ENCODE measurements at places on chromosomes 16 and 17.

- no peak for DNase-seq
These were observed 732 bp upstream of the EXOSC6 start for GRCh38 chr16:70252355-70252988.

- DNase-seq: peak; percentile 49
These were observed at the start of gene SCNN1B for GRCh38 chr16:23302045-23302956. SCNN1B (plus strand) TSS chr16:23302302; CDS start chr16:23348600, 46,298 bp downstream.

DNA sequence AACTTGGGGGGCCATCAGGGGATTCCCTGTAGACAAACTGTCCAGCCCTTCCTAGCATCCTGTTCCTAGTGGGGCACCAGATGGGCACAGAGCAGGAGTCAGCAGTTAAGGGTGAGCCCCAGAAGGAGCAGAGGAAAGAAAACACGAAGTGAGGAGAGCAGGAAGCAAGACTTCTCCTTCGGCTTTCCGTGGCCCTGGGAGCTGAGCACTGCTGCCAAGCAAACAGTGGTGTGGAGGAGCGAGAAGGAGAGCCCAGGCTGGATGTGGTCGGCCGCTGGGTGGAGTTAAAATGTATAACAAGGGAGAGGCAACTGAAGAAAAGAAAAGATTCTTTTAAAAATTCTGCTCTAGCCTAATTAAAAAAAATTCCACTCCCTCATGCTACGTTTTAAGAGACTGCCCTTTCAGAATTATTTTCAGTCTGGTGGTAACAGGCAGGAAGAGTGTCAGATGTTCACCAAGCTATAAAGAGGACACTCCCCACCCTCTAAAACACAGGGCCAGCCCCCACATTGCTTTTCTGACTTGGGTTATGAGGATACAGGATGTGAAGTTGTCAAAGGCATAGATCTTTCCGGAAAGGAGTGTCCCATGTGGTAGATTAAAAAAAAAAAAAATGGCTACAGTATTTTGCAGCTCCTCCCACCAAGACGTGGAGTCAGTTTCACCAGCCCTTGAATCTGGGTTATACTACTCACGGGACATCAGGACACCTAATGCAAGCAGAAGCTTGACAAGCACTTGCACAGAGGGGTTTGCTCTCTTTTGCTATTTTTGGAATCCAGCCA, 74.9 kb upstream of the ZFHX3 start:
- DNase-seq: no peak

GRCh38 chr16:11232852-11233726, 22.9 kb downstream of the SOCS1 start:
- no peak for DNase-seq

GRCh38 chr17:2084766-2085647, 30.1 kb downstream of the HIC1 start:
- no peak for DNase-seq

GRCh38 chr16:89765292-89765830, 44.0 kb downstream of the ZNF276 start:
- DNase-seq: no peak

GRCh38 chr16:77344341-77344740, 90.5 kb downstream of the ADAMTS18 start:
- no peak for DNase-seq

DNA sequence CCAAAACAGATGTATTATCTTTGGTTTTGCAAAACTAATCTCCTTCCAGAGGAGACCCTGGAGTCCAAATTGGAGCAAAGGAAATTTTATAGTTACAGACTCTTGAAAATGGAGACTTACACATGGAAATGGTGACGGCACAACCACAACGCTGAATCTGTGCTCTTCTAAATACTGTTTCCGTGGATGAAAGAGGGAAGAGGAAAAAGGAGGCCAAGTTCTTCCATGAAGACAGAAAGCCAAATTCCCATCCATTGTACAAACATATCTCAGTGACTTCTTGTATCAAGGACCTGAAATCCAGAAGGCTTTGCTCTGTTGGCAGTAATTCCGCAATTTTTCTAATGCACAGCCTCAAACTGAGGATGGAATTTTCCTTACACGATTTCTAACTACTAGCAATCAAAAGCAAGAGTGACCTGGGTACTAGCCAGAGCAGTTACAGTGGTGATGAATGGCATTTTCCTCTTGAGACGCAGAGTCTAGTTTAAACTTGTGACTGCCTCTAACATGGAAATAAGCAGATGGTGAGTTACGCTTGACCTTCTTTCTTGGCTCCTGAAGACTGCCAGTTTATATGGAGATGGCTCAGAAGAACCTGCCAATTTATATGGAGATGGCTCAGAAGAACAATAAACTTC, 38.5 kb downstream of the VPS53 start:
- no peak for DNase-seq

DNA sequence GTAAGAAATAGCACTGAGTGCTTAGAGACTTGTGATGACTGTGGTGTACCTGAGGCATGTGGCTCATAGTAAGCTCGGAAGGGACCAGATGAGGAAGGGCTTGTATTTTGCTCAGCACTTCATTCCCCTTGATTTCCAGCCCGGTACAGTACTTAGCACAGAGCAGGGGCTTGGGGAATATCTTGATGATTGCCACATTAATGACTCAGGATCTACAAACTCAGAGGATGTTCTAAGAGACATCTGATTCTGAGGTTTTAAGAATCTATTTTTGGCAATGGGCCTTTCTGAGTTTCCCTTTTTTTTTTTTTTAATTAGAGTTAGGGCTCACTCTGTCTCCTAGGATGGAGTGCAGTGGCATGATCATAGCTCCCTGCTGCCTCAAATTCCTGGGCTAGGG, 9.1 kb downstream of the ASPHD1 start:
- no peak for DNase-seq

Measured in NCI-H2171 (cell line).